ENCODE measurements at places on chromosomes 2 and 18.

GRCh38 chr2:134301928-134302260 is 48.0 kb downstream of the MGAT5 start:
- DNase-seq = no peak

- DNase-seq = no peak
Observed at GRCh38 chr2:230944123-230944653, 19.1 kb upstream of the GPR55 start.

DNA sequence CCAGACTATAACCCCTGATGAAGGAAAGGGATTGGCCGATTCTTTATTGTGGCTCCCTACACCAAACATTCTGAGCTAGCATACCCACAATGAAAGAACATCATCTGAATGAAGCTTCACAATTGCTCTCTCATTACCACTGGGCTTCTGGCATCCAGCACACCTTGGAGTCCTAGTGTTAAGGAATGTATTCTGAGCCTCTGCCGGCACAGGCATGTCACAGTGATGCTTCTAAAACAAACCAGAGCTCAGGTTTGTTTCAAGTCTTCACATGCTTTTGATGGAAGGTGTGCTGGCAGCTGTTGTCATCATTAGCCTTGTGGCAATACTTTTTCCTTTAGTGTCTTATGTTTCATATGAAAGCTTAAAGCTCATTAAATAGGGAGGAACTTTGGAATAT is 76.3 kb upstream of the RBBP8 start:
- no peak for DNase-seq

DNA sequence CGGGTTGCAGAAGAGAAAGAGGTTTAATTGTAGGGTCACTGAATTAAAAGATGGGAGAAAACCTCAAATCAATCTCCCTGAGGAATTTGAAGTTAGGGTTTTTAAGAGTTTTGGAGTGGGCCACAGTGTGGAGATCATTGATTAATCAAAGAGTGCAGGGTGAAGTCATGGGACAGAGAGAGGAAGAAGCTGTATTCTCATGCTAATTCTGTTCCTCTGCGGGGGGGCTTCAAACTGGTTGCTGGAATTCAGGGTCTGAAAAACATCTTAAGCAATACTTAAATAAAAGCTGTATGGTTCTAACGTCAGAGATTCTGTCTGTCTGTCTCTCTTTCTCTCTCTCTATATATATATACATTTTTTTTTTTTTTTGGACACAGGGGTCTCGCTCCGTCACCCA is 169.8 kb upstream of the SPATS2L start:
- DNase-seq = no peak

DNA sequence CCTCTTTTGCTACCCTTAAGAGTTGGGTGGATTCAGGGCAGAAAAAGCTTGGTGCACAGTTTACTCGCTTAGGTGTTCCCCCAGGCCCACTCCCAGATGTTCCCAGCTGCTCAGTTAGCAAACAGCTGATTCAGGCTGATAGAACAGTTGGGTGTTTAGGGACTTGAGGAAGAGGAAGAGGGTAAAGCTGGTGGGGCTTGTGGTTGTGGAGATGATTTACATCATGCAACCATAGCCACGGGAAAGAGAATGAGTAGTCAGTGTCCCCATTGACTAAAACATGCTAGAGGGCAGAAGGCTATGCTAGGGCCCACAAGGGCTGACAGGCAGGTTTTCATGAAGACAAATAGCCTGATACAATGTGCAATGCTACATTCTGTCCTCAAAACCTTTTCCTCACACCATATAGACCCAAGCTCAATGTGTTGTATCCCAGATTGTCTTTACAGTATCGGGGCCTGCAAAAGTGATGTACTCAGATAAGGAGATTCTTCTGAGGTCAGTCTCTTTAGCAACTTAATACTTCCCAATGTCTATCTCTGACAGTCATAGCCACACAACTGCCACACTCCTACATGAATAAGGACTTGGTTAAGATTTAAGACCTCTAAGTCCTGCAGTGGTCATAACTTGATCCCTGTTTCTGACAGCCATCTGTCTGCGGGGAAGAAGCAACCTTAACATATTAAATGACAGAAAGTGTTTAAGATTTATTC is 15.6 kb downstream of the COLEC12 start:
- no peak for DNase-seq

DNA sequence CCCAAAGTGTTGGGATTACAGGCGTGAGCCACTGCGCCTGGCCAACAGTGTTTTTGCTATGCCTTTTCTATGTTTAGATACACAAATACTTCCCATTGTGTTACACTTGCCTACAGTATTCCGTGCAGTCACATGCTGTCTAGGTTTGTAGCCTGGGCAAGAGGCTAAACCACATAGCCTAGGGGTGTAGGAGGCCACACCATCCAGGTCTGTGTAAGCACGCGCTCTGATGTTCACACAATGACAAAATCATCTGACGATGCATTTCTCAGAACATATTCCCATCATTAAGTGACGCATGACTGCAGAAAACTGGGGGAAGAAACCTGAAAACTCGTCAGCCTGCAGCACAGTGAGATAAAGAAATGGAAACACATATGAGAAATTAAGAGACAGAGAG is 46.1 kb upstream of the TWIST2 start:
- no peak for DNase-seq

GRCh38 chr2:122136056-122136455 is 380.6 kb downstream of the TSN start:
- no peak for DNase-seq

- DNase-seq = no peak
Observed at GRCh38 chr2:241612156-241613016, 24.6 kb downstream of the THAP4 start.

- DNase-seq = no peak
Observed at GRCh38 chr18:28331551-28331950, 154.6 kb upstream of the CDH2 start.

DNA sequence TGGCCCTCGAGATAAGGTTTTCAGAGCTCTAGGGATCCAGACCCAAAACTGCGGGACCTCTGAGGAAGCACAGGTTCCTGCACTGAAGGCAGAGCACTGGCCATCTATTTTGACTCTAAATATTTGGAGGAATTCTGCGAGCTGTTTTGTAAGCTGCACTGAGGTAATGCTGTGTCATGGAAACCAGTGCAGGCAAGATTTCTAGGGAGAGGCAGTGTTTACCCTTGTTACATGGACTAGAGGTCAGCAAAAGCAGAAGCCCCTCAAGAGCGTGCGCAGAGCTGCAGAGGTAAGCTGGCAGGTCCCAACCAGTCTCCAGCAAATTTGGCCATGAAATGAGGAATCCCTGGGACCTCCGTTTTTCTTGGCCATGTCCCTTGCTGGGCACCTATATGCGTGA is 137.3 kb downstream of the RNF152 start:
- no peak for DNase-seq

GRCh38 chr2:34848691-34849090 is 1249.6 kb upstream of the FAM98A start:
- DNase-seq = no peak

- no peak for DNase-seq
Observed at GRCh38 chr18:48468151-48468550, 59.0 kb upstream of the ZBTB7C start.

DNA sequence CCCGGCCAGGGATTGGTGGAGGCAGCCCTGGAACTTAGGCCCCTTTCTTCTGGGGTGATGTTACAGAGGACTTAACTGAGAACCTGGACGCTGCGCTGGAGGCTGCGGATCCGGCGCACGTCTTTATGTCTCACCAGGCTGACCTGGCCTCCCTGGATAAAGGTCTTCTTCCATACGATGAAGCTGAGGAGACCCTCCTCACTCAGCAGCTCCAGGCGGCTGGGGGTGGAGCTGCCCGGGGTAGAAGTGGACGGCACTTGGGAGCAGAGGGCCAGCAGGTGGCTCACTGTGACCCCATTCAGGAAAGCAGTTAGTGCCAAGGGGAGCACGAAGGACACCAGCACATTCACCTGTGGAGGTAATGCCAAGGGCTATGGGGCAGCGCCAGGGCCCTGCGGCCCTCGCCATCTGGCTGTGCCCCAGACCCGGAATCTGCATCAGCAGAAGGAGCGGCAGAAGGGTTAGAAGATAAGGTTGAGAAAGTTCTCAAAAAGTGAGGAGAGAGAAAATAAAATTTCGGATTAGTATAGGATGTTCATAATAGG is 8.0 kb downstream of the NTSR2 start:
- DNase-seq = no peak

GRCh38 chr2:113187771-113188170 is 14.0 kb downstream of the PSD4 start:
- DNase-seq = no peak

DNA sequence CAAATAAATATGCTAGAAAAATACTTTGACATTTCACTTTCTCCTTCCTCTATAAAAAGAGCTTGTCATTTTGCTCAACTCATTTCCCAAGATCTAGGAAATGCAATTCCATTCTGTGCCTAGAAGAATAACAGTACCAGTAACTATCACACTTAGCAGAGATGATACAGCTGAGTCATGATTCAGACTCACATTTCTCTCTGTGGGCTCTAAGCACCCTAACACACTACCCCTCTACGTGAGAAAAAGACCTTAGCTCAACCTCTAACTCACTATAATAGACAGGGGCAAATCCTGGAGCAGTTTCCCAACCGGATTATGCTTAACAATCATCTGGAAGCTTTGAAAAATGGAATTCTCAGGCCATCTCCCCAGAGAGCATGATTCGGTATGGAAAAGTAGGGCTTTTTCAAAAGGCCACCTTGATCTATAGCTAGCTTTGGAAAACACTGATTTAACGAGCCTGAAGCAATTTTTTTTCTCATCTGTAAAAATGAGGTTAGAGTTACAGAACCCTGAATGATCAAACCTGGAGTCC is 1312.3 kb upstream of the PIK3C3 start:
- no peak for DNase-seq

- no peak for DNase-seq
Observed at GRCh38 chr18:11859903-11860407, 8.7 kb downstream of the CHMP1B start.

DNA sequence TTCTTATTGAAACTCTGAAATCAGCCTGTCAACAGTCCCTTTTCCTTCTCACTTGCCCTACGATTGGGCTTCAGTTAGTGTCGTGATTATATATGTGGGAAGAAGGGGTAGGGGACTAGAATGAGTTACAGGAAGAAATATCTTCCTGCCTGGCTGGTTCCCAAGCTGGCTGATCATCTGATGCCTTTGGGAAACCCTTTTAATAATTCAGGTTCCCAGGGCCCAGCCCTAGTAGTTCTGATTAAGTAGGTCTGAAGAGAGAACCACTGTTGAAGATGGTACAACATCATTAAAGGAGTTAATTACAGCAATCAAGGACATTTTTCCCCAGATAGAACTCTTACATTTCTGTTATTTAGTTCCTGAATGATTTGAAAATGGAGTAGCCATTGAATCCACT is 110.1 kb upstream of the EML6 start:
- DNase-seq = no peak

DNA sequence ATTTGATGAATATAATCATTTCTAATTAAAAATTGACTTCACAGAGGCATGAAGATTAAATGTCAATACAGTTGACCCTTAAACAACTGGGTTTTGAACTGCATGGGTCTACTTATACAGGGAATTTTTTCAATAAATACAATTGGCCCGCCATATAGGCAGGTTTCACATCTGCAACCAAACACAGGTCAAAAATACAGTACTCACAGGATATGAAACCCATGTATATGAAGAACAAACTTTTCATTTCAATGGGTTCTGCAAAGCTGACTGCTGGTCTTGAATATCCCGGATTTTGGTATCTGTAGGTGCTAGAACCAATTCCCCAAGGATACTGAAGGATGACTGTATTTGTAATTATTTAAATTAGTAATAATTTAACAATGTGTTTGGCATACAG is 555.6 kb downstream of the EPHA4 start:
- no peak for DNase-seq

DNA sequence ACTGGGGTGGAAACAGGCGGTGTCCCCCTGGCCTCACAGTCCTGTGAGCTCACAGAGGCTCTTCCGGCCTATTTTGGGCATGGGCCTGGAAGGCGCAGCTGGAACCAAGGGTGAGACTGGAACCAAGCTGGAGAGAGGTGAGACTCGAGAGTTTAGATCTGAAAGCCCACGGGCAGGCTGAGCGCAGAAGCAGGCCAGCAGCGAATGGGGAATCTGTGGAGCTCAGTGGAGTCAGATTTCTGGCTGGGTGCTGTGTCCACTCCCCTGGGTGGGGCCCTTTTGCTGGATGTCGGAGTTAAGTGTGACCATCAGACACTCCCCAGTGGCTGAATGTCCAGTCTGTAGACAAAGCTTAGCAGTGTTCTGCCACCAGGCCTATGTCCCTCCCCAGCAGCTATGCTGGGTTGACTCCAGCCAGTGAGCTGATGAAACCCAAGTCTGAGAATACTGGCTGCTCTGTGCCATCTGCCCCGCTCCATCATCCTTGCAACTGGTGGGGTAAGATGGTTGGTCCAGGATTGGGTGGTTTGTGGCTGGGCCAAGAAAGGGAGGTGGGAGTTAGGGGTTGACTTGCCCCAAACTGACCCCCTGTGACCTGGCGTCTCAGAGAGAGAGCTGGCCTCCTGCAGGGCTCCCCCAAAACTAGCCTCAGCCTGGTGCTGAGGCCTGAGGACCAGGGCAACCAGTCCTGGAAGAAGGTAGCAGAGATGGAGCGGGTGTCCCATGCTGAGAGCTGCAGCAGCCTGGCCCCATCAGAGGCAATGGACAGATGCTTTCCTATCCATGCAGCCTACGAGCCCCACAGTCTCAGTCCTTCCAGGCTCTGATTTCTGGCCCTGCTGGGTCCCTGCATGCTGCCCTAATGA is 34.4 kb downstream of the CYP26B1 start:
- DNase-seq = peak; percentile 15

- peak; percentile 70 for DNase-seq
Observed at GRCh38 chr18:62637807-62638687, 77.3 kb upstream of the PHLPP1 start.

GRCh38 chr2:61017556-61018317 is at the start of the genes PEX13 and PUS10:
Gene PEX13, plus strand, starts transcription at chr2:61017720. Its CDS starts 40 bp downstream, at chr2:61017760.
Gene PUS10, minus strand, starts transcription at chr2:61018255. Its CDS starts 6,365 bp downstream, at chr2:61011890.
- peak; percentile 84 for DNase-seq

DNA sequence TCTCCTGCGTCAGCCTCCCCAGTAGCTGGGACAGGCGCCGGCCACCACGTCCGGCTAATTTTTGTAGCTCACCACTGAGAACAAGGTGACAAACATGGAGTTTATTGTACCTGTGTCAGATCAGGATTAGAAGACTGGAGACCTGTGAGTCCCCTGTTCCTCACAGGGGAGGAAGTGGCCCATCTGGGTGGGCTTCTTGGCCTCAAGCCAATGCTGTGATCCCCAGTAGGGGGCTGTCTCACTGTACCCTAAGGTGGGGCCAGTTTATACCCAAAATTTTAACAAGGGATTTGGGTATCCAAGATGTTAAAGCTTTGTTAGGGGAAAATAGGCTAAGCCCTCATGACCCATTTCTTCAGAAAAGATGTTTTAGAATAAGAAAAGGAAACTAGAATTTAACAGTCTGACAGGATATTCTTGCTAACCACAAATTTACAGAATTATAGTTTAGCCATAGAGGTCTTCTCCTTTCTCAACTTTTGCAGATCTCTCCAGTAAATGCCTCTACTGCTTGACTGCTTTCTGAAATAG is 16.3 kb downstream of the PCBP1 start:
- DNase-seq = no peak

GRCh38 chr2:133270550-133270949 is 297.7 kb downstream of the NCKAP5 start:
- DNase-seq = no peak

DNA sequence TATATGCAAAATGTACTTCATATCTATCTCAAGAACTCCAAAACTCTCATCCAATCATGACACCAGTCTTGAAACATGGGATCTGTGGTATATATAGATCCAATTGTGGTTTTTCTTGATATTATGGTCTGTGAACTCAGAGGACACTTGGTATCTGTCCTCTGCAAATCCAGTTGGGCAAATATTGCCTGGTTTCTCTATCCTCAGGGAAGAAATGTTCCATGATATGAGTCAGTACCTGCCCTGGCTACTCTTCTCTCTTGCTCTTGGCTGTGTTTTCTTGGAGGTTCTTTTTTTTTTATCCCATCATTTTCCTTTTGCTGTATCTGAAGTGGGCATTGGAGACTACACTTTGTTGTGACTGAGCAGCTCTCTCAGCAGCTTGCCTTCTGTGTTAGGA is 10.9 kb downstream of the NBEAL1 start:
- DNase-seq = no peak

Data from activated CD8-positive, alpha-beta memory T cell treated with anti-CD3 and anti-CD28 coated beads, Interleukin-2, amount 50 U/mL, for 48 hours (primary cell).